GM12865 (cell line): ENCODE measurements at places on chromosomes 6 and 20.

- no peak for DNase-seq
Observed at GRCh38 chr6:113684382-113684901, 172.7 kb upstream of the MARCKS start.

- DNase-seq: no peak
Observed at GRCh38 chr20:51789434-51789833, 12.9 kb downstream of the SALL4 start.

- no peak for DNase-seq
Observed at GRCh38 chr6:26380256-26380655, 2.7 kb upstream of the BTN2A2 start.

GRCh38 chr6:73231986-73232391 is 6.7 kb upstream of the KHDC1L start:
- DNase-seq: peak; percentile 18

DNA sequence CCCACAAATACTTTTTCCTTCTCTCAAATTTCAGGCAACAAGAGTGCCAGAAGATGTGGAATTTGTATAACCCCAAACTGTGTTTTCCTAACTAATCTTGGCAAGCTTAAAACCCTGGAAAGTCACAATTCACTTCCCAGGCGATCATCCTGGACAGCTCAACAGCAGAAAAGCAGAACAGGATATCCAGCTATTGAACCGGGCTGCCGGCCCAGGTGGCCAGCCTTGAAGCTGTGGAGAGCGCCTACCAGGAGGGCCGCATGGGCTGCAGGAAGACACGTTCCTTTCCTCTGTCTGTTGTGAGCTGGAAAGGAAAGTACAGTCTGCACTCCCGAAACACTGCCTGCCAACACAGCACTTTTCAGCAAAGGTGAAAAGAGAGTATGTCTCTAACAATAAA is 719.7 kb upstream of the MARCKS start:
- DNase-seq: no peak

DNA sequence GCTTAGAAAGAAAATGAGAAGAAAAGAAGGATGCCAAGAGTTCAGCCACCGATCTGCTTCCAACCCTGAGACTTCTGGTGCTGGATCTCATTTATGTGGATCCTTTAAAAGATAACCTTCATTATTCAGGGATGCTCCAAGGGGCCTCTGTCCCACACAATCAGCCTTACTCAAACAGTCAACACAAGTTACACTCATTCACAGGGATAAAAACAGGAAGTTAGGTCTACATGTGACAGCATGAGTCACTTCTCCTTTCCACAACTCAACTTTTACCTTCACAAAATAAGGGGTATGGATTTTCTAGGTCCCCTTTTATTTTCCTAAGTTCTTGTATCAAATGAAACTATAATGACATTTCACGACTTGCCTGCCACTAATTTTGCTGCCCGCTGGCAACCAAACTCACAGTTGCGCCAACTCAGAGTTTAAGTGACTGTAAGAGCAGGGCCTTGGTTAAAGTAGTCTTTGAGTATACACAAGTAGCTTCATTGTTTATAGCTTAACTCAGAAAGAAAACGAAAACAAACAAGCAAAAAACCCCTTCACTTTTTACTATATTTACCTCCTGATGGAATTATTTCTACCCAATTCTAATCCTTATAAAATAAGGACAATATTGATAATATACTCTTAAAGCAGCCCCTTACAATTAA is 278.8 kb upstream of the RUNX2 start:
- DNase-seq: no peak

- no peak for DNase-seq
Observed at GRCh38 chr6:86615299-86615698, 322.0 kb upstream of the HTR1E start.
